ENCODE measurements at places on chromosomes 12 and 14.
A peak's percentile ranks its signal among the peaks of the same experiment; 100 is the strongest.

DNA sequence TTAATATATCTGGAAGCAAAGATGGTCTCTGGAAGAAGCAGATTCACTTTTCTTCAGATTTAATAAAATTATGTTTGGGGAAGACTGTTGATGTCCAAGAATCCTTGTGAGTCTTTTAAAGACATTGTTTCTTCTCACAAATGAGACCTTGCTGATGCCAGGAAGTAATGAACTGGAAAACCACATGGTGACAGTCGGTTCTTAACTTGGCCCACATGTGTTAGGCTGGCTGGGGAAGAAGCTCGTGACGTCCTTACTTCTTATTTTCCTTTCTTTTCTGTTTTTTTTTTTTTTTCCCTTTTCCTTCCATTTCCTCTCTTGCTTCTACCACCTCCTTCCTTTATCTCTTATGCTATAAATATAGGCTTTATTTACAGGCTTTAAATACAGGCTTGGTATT lies 950.2 kb downstream of the BCL11B start:
- no peak for DNase-seq

- no peak for DNase-seq
These were observed 114.0 kb downstream of the DICER1 start for GRCh38 chr14:95043314-95043713.

- no peak for DNase-seq
These were observed 38.5 kb upstream of the FRS2 start for GRCh38 chr12:69431591-69432222.

- no peak for DNase-seq
These were observed 5.0 kb downstream of the REM2 start for GRCh38 chr14:22887990-22888378.

DNA sequence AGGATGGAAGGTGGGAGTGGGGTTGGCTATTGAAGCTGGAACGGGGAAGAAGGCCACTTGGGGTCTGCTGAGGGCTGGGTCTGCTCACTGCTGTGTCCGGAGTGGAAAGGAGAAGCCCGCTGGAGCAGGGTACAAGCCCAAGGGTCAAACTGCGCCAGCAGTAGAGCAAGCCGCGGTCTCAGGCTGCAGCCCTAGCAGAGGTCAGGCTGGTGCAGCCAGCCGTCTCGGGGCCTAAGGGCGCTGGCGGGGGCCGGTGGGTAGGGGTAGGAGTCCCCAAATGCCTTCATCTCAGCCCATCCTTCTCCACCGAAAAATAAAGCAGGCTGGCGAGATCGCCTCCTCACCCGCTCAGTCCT lies 718 bp upstream of the JDP2 start:
- no peak for DNase-seq

- DNase-seq = no peak
These were observed 29.5 kb upstream of the EVL start for GRCh38 chr14:100035700-100036099.

- no peak for DNase-seq
These were observed 24.4 kb downstream of the ANKS1B start for GRCh38 chr12:99960311-99960710.

- no peak for DNase-seq
These were observed 10.9 kb upstream of the CPM start for GRCh38 chr12:68943848-68944247.

DNA sequence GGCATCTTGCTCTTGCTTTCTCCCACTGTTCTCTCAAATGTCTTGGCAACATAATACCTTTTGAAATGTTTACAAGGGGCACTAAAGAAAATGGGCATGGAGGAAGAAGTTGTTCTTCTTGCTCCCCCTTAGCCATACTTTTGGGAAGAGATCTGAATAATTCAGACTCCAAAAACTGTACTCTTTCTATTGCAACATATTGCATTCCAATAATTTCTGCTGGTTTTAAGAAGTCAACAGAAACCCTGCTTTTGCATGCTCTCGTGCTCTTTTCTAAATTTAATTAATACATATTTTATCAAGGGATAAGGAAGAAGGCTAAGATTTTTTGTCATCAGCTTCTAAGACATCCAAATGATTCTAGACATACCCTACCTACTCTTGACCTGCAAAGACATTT lies 409.9 kb upstream of the SOX5 start:
- no peak for DNase-seq

- no peak for DNase-seq
These were observed 101.2 kb downstream of the EEA1 start for GRCh38 chr12:92827836-92828431.

GRCh38 chr12:50215033-50215432 lies 47.9 kb upstream of the CERS5 start:
- DNase-seq = no peak

DNA sequence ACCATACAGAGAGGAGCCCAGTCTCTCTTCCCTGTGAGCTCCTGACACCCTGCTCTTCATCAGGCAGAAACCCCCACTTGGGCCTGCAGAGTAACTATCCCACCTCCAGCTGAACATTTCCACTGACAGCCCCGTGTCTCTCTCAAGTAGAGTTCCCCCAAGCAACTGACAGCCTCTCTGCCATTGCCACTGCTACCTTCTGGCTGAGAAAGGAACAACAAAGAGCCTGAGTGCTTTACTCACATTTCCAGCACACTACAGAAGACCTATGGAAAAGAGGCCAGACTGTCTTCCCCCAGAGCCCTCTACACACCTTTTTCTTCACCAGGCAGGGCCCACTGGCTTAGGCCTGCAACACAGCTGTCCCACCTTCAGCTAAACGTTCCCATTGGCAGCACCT lies 18.4 kb upstream of the ASCL1 start:
- no peak for DNase-seq

GRCh38 chr14:96710060-96710666 lies 87.0 kb upstream of the VRK1 start:
- DNase-seq = no peak

DNA sequence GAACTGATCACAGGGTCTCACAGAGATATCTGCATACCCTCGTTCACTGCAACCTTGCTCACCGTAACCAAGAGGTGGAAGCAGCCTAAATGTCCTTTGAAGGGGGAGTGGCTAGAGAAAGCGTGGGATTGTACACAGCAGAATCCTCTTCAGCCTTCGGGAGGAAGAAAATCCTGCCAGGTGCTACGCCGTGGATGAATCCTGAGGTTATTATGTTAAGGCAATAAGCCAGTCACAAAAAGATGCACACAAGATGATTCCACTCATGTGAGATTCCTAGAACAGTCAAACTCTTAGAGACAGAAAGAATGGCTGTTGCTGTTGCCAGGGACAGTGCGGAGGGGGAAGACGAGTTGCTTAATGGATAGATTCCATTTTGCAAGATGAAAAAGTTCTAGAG lies 39.6 kb upstream of the SFSWAP start:
- DNase-seq = no peak

- no peak for DNase-seq
These were observed 456.7 kb downstream of the SLC16A7 start for GRCh38 chr12:60052483-60052882.

DNA sequence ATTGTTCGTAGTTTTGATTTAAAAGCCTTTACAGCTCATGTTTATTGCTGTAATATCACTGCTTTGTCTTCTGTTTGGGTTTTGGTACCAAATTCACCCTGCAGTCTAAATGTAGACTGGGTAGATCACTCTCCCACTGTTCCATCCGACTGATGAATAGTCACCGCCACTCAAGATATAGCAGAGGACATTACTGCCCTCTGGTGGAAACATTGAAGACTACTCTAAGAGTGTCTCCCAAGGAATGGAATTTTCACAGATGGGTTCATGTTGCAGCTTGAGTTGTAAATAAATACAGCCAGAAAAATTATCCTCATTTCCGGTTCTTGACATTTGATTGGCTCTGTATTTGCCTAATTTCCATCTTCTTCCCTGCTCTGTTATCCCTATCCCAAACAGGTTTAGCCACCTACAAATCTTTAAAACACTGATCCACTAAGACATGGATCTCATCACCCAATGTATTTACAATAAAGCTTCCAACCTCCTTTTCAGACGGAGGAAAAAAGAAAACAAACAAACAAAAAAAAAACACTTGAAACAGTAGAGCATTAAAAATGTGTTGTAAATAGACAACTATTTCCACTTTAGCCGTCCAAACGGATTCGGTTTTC lies 198.3 kb upstream of the CPNE8 start:
- no peak for DNase-seq

- no peak for DNase-seq
These were observed 618 bp downstream of the GNPNAT1 start for GRCh38 chr14:52790756-52791222.

DNA sequence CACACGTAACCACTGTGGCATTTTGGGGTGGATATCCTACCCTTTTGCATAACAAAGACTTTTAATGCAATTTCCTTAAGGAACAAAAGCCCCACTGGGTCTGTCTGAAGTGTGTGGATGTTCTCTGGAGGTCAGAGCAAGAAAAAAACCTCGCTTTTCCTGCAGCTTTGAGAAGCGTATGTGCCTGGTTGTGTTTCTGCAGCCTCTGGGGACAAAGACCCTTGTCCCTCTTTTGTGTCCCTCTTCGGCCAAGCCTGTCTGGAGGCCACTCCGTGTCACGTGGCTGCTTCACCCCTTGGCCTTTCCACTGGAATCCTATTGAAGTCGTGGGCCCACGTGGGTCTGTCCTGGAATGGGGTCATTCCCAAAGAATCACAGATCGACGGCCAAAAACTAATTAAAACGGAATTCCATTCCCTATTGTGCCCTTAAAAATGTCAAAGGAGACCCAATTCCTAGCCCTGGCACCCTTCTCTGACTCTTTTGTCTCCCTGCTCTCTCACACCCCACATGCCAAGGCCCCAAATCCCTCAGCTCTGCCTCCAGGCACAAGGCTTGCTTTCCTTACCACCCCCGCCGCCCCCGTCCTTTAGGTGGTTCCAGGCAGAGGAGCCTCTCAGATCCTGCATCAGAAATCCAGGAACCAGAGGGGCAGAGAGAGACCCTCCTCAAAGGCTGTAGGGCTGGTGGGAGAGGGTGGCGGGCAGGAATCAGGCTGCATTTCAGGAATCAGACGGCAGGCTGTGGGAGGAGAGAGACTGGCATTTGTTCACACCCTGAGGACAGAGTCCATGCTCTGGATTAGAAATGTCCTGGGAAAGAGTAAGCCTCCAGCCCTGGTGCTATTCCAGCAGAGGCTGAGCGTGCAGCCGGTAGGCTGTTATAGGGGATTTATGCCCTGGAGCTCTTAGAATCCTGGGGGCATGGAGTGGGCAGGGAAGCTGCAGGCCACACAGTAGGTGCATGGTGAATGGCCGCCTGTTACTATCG lies 12.6 kb upstream of the CYP46A1 start:
- DNase-seq = no peak

- DNase-seq = no peak
These were observed 14.9 kb upstream of the TTC7B start for GRCh38 chr14:90830931-90831701.

GRCh38 chr14:36442824-36443241 lies 77.2 kb downstream of the NKX2-1 start:
- no peak for DNase-seq

DNA sequence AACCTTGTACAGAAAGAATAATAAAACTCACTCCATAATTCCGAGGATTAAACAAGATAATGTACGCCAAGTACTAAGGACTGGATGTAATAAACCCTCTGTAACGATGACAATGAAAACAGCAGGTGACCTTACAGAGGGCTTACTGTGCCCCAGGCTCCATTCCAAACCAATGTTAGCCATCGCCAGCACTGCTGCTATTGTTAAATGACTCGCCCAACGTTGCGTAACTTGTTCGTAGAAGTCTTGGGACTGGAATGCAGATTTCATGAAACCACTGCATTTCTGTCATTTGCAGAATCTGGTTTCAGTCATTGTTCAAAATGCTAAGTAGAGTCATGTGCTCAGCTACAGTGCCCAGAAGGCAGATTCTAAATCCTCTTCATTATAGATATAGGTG lies 728 bp upstream of the STON2 start:
- no peak for DNase-seq

DNA sequence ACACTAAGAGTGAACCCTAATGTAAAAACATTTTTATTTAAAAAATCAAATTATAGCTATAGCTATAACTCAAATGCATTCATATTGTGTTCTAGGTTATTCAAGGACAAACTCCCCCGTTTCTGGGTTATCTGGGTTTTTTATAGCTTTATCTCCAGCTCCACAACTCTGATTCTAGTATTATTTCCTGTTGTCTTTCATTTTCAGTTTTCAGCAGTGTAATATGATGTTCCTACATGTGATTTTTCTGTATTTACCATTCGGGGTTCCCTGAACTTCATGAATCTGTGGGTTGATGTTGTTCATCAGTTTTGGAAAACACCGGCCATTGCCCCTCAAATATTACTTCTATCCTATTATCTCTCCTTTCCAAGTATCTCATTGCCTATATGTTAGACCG lies 221.9 kb upstream of the FOXN3 start:
- DNase-seq = no peak

- no peak for DNase-seq
These were observed 39.3 kb upstream of the KCNA1 start for GRCh38 chr12:4870423-4870822.

DNA sequence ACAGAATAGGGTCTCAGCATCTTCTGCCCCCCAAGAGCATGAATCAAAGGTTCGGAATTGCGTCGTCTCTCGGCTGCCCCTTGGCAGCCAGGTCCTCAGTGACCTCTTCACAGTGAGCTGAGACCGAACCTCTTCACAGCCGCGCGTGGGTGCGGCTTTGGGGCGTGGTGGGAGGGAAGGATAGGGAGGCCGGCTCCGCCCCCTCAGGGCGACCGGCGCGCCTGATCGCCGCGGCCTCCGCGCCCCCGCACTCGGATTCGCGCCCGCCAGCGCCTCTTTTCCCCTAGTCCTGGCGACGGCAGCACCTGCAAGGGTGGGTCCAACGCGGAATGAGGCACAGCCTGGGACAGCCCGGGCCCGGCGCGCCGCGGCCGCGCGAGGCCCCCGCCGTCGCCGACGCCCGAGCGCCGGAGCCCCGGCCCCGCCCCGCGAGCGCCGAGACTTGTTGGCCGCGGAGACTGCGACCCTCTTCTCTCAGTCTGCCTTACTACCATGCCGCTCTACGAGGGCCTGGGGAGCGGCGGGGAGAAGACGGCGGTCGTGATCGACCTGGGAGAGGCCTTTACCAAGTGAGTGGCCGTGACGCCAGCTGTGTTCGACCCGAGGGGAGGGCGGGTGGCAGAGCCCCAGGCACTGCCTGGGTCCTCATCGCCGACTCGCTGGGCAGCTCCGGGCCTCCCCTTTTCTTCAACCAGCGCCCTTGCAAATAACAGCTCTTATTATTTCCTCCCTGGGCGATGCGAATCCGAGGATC lies at the start of gene ACTR10:
ACTR10 (plus strand) TSS at position 424 of the 754 bp plus-strand sequence; CDS start at position 493, 69 bp downstream.
- DNase-seq = peak; percentile 75

- DNase-seq = no peak
These were observed 11.8 kb upstream of the TBK1 start for GRCh38 chr12:64440100-64440499.

DNA sequence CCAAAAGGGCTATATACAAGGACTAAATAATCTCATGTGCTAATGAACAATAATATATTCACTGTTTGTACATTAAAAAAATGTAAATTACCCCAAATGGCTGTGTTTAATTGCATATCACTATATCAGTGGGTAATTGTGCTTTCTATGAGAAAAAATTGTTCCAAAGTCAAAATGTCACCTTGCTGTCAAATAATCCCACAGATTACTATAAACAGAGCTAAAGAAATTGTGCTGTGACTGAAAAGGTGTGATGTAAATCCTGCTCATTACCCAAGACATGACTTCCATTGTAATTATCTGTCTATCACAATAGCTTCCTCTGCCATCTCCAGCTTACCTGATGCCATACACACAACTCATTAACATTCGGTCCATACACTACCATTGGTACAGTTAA lies 70.3 kb downstream of the ATP23 start:
- DNase-seq = no peak

Data from stimulated activated CD8-positive, alpha-beta memory T cell treated with anti-CD3 and anti-CD28 coated beads, Interleukin-7, amount 100 ng/mL, for 1 hour (primary cell).